SW 1271 (cell line): ENCODE measurements at places on chromosomes 13 and 19.
A peak's percentile ranks its signal among the peaks of the same experiment; 100 is the strongest.

GRCh38 chr19:13747098-13747453 is 17.2 kb upstream of the MRI1 start:
- no peak for DNase-seq

- no peak for DNase-seq
Observed at GRCh38 chr19:47507012-47507411, 7.9 kb downstream of the NAPA start.

DNA sequence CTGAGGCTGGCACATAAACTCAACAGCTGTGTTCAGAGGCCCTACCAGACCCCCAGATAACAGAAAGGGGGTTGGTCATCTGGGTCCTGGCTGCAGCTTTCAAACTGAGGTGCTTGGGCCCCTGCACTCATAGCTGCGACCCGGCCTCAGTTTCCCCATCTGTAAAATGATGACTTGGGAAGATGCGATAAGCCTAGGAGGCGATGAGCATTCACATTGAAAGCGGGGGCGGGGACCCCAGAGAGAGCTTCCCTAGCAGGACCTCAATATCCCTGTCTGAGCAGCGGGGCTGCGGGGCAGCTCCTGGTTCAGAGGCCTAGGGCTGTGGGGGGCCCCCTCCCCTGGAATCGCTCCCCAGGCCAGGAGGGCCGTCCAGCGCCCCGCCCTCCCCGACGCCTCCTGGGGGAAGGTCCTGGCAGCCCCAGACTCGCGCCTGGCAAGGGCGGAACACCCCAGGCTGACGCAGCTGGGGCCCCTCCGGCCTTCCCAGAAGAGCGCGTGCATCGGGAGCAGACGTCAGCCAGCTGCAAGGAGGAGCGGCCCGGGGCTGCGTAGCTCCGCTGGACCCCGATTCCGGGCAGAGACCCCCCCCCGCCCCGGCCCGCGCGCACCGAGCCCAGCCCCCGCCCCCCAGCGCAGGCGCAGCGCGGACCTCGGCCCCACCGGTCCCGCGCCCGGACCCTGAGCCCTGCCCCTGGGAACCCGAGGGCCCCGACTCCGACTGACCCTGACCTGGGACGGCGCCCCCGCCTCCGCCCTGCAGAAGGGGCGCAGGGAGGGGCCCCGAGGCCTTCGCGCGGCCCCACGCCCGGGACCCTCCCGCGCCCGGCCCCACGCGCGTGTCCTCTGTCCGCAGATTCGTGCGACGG is 3.5 kb downstream of the FSTL3 start:
- DNase-seq: peak; percentile 34

DNA sequence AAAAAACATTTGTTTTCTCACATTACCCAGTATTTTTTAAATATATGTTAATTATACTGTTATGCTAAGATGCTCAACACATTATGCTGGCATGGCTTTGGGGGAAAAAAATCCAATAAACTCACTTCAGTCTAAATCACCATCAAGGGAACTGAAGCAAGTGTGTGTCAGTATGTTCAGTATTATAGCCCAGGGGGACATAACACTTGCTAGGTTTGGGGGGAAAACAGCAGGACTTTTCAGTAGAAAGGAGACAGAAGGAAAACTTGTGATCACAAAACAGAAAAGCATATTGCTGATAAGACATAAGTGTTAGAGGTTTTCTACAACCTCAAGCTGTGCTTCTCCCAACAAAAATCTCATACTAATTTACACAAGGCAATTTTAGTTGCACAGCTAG is 1759.9 kb upstream of the PCDH20 start:
- no peak for DNase-seq

DNA sequence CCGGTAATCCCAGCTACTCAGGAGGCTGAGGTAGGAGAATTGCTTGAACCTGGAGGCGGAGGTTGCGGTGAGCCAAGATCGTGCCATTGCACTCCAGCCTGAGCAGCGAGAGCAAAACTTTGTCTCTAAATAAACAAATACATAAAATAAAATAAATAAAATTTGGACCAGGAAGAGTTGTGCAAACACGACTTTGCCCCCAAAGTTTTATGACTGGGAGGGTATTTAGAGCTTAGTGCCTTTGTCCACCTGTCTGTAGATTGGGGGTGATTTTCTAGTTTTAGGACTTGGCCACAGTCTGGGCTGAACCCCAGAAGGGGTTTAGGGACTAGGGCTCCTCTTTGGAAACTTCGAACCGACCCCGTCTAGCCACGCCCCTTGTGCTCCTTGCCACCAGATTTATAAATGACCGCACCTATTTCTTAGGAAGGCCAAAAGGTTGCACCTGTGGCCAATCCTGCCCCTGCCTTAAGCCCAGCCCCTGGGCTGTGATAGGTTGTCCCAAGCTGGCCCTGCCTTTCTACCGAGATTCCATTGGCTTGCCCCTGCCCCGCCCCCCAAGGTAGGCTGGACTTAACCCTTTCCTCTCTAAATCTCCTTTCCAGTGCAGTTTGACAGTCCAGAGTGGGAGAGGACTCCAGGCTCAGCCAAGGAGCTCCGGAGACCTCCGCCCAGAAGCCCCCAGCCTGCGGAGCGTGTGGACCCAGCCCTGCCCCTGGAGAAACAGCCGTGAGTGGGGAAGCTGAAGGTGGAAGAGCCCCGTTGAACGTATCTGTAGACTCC is 5.3 kb downstream of the SHD start:
- DNase-seq: peak; percentile 18

DNA sequence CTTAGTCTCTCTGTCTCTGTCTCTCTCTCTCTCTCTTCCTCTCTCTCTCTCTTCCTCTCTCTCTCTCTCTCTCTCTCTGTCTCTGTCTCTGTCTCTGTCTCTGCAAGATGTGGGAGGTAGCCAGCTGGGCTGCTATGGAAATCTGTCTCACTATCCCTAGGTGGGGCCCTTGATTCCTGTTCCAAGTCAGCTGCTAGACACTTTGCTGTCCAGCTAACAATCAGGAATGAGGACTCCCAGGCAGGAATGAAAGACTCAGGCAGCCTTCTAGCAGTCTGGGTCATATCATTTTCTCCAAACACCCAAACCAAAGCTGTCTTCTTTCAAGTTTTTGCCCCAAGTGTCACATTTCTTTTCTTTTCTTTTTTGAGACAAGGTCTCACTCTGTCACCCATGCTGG is 23.2 kb downstream of the CATSPERD start:
- no peak for DNase-seq

- no peak for DNase-seq
Observed at GRCh38 chr13:31441800-31442510, 242.2 kb downstream of the B3GLCT start.

- DNase-seq: no peak
Observed at GRCh38 chr19:7997809-7998480, 7.5 kb downstream of the ELAVL1 start.

DNA sequence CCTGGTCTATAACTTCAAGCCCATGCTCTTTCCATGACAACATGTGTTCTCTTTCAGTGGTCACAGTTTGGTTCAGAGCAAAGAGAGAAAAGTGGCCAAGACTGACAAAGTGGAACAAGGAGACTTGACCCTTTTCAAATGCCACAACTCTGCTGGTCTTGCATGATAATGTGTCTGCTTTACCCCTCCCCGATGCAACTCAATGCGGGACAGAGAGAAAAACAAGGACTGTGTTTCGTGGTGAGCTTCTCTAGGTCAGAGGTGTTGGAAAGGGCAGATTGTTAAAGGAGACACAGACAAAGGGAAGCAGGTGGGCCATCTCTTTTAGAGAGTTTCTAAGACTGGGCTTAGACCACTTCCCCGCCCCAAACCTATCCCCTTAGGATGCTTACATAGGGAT is 61.6 kb upstream of the SERTM1 start:
- DNase-seq: no peak

- DNase-seq: no peak
Observed at GRCh38 chr13:62278271-62278670, 862.6 kb upstream of the PCDH20 start.
